ENCODE measurements at places on chromosomes 6 and 20. TPM values are rescaled to one million over a fixed set of nuclear protein-coding genes. Genes with fewer than 3 reads are reported as not detected.
A peak's percentile ranks its signal among the peaks of the same experiment; 100 is the strongest.

TMEM14A gene
- total RNA-seq = 25.3 TPM

GJA10 gene
- not detected for total RNA-seq

SAMD5 gene
- total RNA-seq = not detected

LSM14B gene
- 42.6 TPM for total RNA-seq

PMEPA1 gene
- total RNA-seq = 0.72 TPM

SLC32A1 gene
- total RNA-seq = not detected

- H3K36me3 ChIP-seq = no peaks in the 10 kb centered on the region
- H3K27me3 ChIP-seq = peaks cover 21% of the 10 kb centered on the region
- H3K27ac ChIP-seq = no peak overlapping the region
- no peaks in the 10 kb centered on the region for H3K4me1 ChIP-seq
- no peak for DNase-seq
These were observed 70.8 kb upstream of the GATA5 start for GRCh38 chr20:62546606-62547005.

- peaks cover 20% of the 10 kb centered on the region for H3K36me3 ChIP-seq
- no peak overlapping the region for H3K4me3 ChIP-seq
- H3K4me1 ChIP-seq = no peaks in the 10 kb centered on the region
- DNase-seq = no peak
These were observed 352.4 kb downstream of the UTRN start for GRCh38 chr6:144637541-144637940.

DNA sequence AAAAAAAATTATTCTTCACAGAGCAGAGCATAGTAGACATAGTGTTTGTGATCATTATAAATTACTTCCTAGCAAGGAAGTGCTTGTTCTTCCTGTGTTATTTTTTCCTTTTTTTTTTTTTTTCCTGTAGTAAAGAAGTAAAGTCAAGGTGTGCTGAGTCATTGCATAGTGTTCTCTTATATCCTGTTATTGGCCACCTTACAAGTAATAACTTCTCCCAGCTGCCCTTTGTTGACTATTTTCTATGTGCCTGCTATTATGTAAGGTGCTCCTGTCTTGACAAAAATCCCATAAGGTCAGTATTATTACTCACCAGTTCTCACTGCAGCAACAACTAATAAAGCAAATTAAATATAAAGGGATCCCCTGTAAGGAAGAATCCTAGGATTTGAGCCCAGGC, 195.3 kb downstream of the GJA1 start:
- H3K27ac ChIP-seq = no peak overlapping the region
- H3K4me3 ChIP-seq = no peak overlapping the region
- no peaks in the 10 kb centered on the region for H3K36me3 ChIP-seq
- no peaks in the 10 kb centered on the region for H3K27me3 ChIP-seq

DNA sequence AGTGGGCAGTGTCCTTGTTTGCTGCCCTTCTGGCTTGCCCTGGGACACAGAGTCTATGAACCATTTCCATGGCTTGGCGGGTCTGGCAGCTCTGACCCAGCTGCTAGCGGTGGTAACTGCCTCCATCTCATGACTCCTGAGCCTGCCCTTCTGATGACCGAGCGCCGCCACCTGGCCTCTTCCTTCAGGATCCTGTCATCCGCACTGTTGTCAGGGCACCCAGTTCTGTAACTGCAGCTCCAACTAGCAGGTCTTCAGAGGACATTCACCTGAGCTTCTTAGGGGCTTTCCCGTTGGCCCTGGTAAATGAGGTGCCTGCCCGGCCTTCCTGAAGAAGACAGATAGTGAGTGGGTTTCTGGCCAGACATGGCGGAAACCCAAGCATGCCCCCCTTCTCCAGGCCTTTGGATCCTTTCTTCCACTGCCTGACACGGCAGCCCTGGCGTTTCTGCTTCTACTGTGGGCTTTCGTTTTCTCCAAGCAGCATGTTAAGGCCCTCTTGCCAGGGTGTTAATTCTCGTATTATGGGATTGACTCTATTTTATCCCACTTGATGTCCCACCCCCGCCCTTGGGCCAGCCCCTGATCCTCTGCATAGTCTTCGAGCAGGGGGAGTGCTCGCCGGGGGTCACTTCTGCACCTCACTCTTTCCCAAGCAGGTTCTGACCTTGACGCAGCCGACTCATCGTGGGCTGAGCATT, 24.7 kb downstream of the PACSIN1 start:
- no peaks in the 10 kb centered on the region for H3K27me3 ChIP-seq
- H3K36me3 ChIP-seq = no peaks in the 10 kb centered on the region
- DNase-seq = no peak
- no peak overlapping the region for H3K4me3 ChIP-seq

GRCh38 chr6:152380351-152380767, 256.8 kb downstream of the SYNE1 start:
- no peak for DNase-seq
- no peaks in the 10 kb centered on the region for H3K36me3 ChIP-seq
- peaks cover 13% of the 10 kb centered on the region for H3K27me3 ChIP-seq
- no peaks in the 10 kb centered on the region for H3K4me1 ChIP-seq

- H3K27ac ChIP-seq = no peak overlapping the region
- H3K36me3 ChIP-seq = no peaks in the 10 kb centered on the region
- H3K4me3 ChIP-seq = no peak overlapping the region
- no peaks in the 10 kb centered on the region for H3K4me1 ChIP-seq
These were observed 17.4 kb upstream of the RAB32 start for GRCh38 chr6:146526192-146526591.

DNA sequence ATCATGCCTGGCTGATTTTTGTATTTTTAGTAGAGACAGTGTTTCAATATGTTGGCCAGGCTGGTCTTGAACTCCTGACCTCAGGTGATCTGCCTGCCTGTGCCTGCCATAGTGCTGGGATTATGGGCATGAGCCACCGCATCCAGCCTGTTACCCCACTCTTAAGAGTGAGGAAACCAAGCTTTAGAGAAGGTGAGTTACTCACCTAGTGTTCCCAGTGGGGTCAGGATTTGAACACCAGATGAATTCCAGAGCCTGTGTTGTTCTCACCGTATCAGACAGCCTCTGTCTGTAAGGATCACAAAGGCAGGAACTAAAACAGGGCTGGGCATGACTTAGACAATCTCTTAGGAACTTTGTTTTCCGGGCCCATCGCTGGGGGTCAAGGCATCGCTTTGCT, 9.4 kb upstream of the FANCE start:
- no peaks in the 10 kb centered on the region for H3K27me3 ChIP-seq
- no peaks in the 10 kb centered on the region for H3K36me3 ChIP-seq
- peaks cover 13% of the 10 kb centered on the region for H3K4me1 ChIP-seq

- peak overlapping the region; percentile 37 for H3K4me3 ChIP-seq
- H3K4me1 ChIP-seq = peaks cover 50% of the 10 kb centered on the region
- peaks cover 86% of the 10 kb centered on the region for H3K27me3 ChIP-seq
- H3K36me3 ChIP-seq = no peaks in the 10 kb centered on the region
- H3K27ac ChIP-seq = no peak overlapping the region
These were observed 686 bp downstream of the COL12A1 start for GRCh38 chr6:75204959-75205775.

DNA sequence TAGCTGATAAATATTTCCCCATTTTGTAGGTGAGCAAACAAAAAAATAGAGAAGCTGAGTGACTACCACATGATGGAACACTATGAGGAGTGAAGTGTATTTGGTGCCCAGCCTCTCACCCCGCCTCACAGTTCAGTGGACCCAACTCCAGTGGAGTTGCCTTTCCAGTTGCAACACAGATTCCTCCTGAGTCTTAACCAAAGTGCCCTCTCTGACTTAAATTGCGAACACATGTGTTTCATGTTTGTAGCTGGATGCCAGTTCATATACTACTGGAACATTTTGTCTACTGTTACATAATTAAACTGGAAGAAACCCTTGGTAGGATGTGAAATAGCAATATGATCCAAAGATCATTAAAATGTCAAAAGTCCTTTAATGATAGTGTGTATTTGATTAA, 448.9 kb downstream of the COL12A1 start:
- DNase-seq = no peak
- no peak overlapping the region for H3K4me3 ChIP-seq
- no peaks in the 10 kb centered on the region for H3K4me1 ChIP-seq
- H3K27me3 ChIP-seq = no peaks in the 10 kb centered on the region
- H3K27ac ChIP-seq = no peak overlapping the region
- H3K36me3 ChIP-seq = no peaks in the 10 kb centered on the region

DNA sequence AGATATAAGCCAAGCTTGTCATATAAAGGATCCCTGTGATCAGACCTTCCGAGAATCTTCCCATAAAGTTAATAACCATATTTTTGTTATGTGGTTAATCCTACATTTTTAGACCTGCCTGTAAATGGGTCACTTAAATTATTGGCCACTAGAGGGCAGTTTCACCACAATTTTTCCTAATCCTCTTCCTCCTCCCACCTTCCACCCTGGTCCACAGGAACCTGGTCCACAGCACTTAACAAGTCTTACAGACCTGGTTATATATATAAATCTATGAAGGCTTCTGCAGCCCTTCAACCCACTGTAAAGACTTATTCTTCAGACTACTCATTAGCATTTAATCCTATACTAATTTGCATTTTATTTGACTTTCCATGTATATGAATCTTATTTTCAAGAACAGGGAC, 28.3 kb downstream of the MRS2 start:
- H3K36me3 ChIP-seq = no peaks in the 10 kb centered on the region
- H3K27ac ChIP-seq = no peak overlapping the region
- H3K4me3 ChIP-seq = no peak overlapping the region
- H3K4me1 ChIP-seq = peaks cover 1% of the 10 kb centered on the region
- H3K27me3 ChIP-seq = no peaks in the 10 kb centered on the region

DNA sequence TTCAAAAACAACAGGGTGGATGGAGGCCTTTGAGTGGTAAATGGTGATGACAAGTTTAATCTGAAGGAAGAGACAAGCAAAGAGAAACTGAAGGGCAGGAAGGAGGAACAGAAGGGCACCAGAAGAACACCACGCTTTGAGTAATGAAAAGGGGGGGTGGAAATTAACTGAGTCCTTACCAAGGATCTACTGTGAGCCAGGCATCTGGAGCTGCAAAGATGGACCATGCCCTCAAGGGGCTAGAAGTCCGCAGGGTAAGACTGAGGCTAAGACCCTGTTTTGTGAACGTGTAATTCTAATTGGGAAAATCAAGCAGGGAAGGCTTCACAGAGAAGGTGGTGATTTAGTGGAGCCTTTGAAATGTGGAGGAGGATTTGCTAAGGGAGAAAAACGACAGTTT, 1.6 kb downstream of the NDRG3 start:
- peak overlapping the region; percentile 87 for H3K4me3 ChIP-seq
- H3K4me1 ChIP-seq = peaks cover 19% of the 10 kb centered on the region

DNA sequence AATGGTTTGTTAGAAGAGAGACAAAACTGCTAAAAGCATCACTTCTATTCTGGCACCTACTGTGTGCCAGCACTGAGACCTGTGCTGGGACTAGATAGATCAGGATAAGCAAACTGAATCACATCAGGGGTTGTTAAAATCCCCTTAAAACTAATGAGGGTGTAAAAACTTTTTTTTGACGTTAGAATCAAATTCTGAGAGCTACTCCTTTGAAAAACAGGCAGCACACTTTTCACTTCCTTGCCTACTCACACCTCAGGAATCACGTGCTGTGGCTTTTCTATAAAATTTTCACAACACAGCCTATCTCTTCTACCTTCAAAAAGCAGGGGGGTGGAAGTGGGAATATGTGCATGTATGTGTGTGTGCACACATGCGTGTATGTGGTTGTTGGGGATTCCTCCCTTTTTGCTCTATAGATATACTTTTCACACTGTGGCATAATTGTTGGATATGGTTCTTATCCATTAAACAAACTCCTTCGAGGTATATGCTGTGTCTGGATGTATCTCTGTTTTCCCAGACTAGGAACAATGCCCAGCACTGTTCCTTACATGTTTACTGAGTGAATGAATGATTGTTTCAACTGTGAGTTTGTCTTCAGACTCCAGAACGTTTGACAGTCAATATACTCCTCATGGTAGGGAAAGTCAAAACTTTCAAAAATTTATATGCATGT, 105.4 kb downstream of the FYN start:
- DNase-seq = peak; percentile 34
- peaks cover 91% of the 10 kb centered on the region for H3K4me1 ChIP-seq
- peak overlapping the region; percentile 11 for H3K4me3 ChIP-seq
- H3K27ac ChIP-seq = peak overlapping the region; percentile 91
- peaks cover 59% of the 10 kb centered on the region for H3K36me3 ChIP-seq
- no peaks in the 10 kb centered on the region for H3K27me3 ChIP-seq

- no peak overlapping the region for H3K4me3 ChIP-seq
- DNase-seq = no peak
- H3K36me3 ChIP-seq = no peaks in the 10 kb centered on the region
- H3K27ac ChIP-seq = no peak overlapping the region
These were observed 133.1 kb upstream of the MLN start for GRCh38 chr6:33936886-33937285.

GRCh38 chr20:25858495-25859425, 162.1 kb upstream of the ZNF337 start:
- no peak overlapping the region for H3K4me3 ChIP-seq
- H3K36me3 ChIP-seq = no peaks in the 10 kb centered on the region
- peaks cover 38% of the 10 kb centered on the region for H3K4me1 ChIP-seq
- DNase-seq = no peak
- no peak overlapping the region for H3K27ac ChIP-seq

DNA sequence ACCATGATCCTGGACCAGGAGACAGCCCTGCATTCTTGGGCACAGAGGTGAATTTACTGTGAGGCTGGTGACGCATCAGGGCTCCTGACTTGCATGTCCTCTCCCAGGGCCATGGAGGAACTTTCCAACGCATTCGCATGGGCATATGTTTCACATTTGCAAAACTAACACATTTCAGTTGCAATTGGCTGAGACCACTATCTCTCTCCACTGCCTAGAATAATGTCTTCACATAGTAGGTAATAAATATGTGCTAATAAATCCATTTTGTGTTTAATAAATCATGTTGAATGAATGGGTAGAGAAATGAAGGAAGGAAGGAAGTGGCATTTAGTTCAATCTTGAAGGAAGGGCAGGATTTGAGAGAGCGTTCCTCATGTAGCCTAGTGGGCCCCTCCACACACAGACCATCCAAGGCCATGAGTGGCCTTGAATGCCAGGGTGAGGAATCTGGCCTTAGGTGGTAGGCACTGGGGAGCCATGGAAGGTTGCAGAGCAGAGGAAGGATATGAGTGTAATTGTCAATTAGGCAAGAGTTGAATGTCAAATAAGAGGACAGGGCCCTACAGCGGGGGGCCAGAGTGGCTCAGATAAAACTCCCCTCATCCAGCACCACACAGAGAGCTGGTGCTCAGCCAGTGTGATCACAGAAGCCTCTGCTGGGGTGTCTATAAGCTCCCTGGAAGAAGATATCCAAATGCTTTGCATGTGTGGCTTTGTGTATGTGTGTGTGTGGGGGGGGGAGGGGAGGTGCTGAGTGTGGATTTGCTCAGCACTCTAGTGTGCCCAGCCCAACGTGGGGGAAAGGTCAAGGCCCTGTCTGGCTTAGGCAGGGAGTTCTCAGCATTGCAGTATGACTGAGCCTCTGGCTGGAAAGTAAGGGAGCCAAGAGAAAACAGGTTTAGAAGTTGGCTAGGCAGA, 30.9 kb upstream of the CCN5 start:
- H3K36me3 ChIP-seq = no peaks in the 10 kb centered on the region
- H3K4me3 ChIP-seq = no peak overlapping the region
- no peaks in the 10 kb centered on the region for H3K27me3 ChIP-seq
- DNase-seq = no peak

- no peak for DNase-seq
- H3K27me3 ChIP-seq = peaks cover 42% of the 10 kb centered on the region
- H3K36me3 ChIP-seq = no peaks in the 10 kb centered on the region
- H3K4me3 ChIP-seq = no peak overlapping the region
These were observed 19.9 kb downstream of the TNXB start for GRCh38 chr6:32089082-32089828.
